ENCODE measurements at places on chromosomes 12 and 14.

DNA sequence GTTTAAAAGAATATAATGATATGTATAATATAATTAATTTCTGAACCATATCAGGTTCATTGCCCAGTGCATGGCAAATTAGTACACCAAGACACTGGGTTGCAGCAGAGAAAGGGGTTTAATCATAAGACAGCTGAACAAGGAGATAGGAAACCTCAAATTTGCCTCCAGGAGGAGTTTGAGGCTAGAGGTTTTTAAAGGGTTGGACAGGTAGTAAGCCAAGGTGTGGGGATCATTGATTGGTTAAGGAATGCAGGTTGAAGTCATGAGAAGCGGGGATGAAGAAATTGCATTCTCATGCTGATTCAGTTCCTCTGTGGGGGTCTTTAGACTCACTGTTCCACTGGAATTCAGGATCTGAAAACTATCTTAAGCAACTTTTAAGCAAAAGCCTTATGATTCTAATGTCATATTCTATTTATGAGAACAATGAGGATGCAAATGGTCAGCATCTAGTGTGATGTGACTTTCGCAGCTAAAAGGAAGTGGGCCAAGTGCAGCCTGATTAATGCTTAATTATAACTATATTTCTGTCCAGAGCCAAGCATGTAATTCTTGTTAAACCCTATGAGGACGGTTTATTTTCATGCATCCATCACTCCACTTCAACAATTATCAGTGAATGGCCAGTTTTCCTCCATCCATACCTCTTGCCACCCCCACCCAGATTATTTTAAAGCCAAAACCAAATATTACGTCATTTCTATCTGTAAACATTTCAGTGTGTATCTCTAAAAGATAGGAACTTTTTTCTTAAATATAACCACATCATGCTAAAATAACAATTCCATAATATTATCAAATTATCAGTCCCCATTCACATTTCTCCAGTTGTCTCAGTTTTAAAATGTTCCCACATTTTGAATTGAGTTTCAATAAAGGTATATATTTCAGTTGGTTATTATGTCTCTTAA, 14.9 kb downstream of the RNF212B start:
- DNase-seq = no peak

- DNase-seq = no peak
Measured at GRCh38 chr12:66599816-66600215, 79.1 kb downstream of the GRIP1 start.

DNA sequence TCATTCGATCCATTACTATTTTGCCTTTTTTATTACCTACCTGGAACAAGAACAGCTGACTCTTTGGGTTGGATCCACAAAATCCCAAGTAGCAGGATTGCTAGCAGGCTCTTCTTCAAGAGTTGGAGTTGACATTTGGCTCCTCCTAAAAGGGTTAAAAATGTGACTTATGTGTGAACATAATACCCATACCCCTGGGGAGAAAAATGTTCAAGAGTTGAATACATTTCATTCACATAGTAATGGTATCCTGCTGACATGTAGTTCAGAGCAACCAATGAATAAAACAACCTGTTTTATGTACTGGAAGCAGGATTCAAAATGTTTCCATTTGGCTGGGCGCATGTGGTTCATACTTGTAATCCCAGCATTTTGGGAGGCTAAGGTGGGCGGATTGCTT, 264.7 kb downstream of the MED13L start:
- DNase-seq = no peak

DNA sequence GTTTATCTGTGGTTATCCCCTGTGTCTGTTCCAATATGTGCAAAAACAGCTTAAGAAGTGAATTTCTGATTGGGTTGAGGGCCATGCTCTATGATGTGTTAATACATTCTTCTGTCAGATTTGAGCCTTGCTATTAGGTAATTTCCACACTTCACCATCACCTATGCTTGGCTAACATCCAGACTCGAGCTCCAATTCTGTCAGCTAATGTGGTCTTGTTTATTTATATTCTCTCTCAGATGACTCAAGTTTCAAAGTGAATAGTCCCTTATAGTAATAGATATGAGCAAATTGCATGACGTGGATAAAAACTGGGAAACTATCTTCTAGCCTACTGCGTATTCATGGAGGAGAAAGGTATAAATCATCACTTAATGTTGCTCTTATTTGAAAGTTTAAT, 451.3 kb downstream of the SNAPC1 start:
- DNase-seq = peak; percentile 1

GRCh38 chr14:78524766-78525165, 354.6 kb downstream of the NRXN3 start:
- DNase-seq = no peak

GRCh38 chr14:101417434-101417833, 143.9 kb upstream of the DIO3 start:
- DNase-seq = no peak

GRCh38 chr14:67549734-67550133, 16.6 kb downstream of the PLEKHH1 start:
- no peak for DNase-seq

DNA sequence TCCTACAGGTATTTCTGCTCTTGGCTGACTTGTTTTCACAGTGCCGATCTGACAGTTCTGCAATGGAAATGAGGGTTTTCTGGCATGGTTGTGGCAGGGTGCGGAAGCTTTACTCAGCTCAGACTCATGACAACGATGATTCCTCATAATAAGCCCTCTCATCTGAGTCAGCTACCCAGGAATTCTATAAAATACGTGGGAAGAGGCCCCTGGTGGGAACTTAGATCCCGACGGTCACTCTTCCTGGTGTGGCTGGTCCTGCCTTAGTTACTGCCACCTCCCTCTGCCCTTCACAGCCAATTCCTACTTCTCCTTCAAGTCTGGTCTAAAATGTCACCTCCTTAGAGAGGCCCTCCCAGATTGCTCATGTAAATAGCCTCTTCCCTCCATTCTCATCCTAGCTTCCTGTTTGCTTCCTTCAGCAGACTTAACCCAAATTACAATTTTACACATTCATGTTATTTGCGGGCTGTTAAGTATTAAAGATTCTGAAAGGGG, 104.2 kb upstream of the MAP1LC3B2 start:
- no peak for DNase-seq

- DNase-seq = no peak
Measured at GRCh38 chr14:103401223-103402214, 16.3 kb downstream of the MARK3 start.

DNA sequence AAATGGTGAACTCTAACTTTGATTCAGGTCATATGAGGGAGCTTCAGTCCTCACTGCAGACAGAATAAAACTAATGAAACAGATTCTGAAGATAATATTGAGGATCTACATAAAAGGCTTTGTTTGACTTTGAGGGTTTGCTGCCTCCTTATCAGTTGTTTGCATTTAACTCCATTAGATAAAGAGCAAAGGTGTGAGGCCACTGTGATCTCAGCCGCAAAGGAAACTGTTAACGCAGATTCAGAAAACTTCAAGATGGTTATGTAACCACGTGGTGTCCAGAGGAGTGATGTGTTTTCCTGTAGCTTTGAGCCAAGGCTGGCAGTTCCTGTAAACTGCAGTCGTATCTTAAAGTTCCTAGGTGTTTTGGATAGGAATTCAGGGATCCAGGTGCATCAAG, 67.8 kb downstream of the METTL25 start:
- DNase-seq = no peak

DNA sequence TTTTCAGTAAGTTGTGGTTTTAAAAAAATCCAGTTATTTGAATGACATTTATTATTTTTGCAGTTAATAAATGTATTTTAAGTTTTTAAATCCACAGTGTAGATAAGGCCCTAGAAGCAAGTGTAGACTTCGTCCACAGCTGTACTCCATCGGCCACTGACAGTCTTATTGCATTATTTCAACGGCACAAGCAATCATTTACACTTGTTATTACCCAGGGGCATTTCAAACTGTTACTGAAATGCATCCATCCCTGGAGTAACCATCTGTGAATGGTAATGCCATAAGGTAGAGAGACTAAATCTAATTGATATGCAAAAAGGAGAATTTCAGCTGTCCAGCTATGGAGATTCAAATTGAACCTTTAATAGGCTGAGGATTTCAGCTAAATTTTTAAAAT, 48.4 kb downstream of the BICD1 start:
- DNase-seq = peak; percentile 22

- DNase-seq = no peak
Measured at GRCh38 chr14:67192366-67192765, 3.1 kb downstream of the GARIN2 start.

GRCh38 chr12:109783965-109784244, 49.3 kb downstream of the TRPV4 start:
- DNase-seq = no peak

DNA sequence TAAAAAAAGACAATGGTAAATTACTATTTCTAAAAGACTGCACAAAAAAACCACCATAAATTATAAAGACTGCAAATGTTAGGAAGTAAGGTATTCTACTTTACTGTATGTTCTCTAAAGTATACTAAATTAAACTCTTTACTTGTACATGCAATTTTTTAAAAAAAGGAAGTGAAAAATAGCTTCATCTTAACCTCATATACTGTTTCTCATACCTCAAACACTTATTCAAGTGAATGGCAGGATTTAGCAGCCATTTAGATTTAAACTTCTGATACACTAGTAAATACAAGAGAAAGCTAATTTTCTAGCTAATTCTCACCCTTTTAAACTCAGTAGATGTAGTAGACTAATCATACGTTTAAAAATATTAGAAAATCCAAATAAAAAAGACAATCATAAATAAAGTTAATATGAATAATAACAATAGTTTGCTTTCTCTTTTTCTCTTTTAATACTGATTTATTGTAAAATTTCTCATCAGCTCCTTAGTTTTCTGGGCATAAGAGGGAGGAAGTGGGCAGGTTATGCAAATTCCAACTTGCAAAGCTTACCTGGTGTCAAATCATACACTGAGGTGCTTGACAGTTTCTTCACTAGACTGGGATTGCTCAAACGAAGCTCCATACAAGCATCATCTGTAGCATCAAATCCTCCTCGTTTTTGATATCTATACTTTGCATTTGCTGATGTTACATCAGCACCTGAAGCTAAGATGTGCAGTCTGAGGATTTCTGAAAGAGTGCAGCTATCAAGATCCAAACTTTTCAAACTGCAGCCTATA, 71.0 kb upstream of the CFL2 start:
- no peak for DNase-seq

DNA sequence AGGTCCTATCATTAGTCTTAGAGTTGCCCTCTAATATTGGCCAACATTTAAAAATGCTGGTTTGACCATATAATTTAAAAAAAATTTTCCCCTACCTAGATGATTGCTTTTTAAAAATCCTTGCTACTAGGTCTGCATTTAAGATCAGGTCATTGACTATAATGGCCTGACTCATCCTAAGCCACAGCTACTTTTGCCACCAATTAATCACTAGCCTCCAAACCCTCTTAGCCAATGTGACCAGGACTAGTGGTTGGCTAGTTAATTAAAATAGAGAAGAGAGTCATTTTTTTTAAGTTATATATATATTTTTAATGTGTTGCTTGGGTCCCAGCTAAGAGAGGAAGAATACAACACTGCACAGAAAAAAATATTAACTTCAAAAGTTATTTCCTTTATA, 57.5 kb downstream of the SOS2 start:
- no peak for DNase-seq

DNA sequence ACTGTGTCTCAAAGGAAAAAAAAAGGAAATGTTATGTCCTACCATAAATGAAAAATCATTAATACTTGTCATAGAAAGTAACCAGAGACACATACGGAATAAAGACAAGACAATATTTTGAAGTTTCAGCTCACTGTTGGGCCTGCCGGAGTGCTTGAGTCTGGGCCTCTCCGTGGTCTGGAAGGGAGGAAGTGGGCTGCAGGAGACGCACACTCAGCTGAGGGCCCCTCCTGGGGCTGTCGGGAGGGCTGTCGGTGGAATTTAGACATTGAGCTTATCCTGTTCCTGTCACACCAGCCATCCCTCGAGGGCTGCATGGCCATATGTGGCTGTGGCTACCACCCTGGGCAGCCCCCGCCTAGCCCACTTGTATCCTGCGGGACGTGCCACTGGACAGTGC, 80.6 kb downstream of the DDX51 start:
- DNase-seq = no peak

DNA sequence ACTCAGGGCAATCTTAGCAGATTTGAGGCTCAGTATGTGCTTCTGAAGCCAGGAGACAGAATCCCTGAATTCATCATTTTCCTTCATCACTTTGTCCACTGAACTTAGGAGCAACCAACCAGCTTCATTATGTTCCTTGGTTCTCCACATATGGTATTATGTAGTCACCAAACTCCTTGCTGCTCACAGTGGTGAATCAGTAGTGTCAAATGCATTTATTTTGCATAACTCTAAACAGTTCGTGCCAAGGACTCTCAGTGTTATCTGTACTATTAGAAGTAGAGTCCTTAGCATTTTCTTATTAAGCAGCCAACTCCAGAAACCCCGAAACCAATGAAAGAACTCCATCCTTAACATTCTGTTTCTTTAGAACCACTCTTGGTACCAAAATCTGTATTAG, 466.9 kb upstream of the RGS6 start:
- no peak for DNase-seq

GRCh38 chr12:66152732-66153131, 17.1 kb downstream of the TMBIM4 start:
- no peak for DNase-seq

DNA sequence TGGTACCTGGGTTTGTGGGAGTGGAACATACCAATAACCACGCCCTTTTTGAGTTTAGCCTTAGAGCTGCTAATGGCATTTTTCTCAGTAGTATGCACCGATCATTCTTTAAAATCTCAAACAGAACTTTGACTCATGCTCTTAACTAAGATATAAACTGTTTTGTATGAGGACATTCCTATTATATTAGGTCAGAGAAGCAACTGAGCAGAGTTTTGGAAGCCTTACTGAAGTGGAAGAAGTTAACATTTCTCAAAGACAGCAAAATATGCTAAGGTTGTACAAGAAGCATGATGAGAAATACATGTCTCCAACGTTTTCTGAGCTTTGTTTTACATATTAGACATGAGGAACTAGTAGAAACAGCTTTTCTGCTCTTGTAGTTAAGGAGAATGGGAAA, 819.2 kb downstream of the FSCB start:
- DNase-seq = no peak

DNA sequence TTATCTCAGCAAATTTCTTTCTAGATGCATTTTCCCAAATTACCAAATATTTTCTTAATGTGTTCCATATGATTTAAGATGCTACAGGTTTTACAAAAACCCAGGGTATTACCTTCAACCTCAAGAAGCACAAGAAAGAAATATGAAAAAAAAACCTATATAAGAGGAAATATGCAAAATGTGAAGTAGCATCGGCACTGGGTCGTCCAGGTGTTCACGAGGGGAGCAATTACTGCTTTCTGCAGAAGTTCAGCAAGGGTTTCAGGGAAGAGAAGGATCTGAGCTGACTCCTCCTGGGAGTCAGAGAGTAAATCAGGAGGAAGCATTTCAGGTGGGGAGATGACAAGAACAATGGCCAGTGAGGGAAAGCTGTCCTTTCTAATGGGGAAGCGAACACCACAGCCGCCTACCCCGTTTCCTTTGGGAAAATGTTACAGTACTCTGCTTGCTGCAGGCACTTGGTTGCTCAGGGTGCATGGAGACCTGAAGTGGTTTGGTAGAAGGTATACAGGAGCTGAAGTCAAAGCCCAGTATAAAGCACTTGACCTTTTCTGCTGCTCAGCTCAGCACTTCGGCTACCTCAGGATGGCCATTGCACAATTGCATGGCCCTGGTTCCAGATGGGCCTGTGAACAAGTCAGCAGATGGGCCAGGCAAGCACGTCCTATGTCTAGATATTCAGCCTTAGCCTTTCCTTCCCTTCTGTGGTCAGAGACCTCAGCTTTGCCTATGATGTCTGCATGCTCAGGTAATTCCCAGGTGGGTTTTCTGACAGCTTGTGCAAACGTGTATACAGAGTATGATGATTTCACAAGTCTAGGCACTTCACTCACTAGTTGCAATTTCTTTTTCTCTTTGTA, 155.6 kb downstream of the PAX9 start:
- DNase-seq = no peak
